GM04503 (cell line): ENCODE measurements at places on chromosomes 16 and 17.

GRCh38 chr16:11309895-11310633 is 28.9 kb upstream of the PRM1 start:
- DNase-seq: no peak

GRCh38 chr17:77371888-77372443 is 231.2 kb downstream of the SEC14L1 start:
- no peak for DNase-seq

DNA sequence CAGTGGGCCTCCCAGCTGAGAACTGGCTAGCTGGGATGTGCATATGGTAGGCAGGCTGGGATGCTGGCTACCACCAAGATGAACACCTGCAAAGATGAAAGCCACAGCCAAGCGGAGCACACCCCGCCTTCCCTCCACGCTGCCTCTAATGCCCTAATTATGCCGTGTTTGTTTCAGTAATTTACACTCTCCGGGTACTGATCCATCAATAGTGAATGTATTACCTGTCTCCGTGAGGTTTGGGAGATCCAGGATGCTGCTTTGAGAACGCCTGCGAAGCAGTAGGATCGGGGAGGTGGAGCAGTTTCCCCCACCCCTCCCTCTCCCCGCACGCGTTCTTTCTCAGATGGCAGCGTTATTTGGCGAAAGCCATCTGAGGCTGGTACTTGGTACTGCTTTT is 28.9 kb upstream of the GSE1 start:
- DNase-seq: no peak

DNA sequence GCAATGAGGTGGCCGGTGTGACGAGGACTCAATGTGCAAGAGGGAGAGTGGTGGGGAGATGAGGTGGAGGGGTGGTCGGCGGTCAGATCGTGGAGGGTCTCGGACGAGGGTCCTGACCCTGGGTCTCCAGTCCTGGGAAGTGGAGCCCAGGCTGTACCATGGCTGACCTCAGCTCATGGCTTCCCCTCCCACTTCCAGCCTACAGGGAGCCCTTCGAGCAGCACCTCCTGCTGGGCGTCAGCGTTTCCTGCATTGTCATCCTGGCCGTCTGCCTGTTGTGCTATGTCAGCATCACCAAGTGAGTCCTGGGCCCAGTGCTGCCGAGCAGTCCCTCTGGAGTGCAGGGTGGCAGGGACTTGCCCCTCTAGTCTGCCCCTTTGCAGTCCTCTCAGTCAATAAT is 41.8 kb downstream of the IL4R start:
- no peak for DNase-seq

GRCh38 chr17:28478712-28479615 is 5.5 kb downstream of the SLC13A2 start:
- no peak for DNase-seq

DNA sequence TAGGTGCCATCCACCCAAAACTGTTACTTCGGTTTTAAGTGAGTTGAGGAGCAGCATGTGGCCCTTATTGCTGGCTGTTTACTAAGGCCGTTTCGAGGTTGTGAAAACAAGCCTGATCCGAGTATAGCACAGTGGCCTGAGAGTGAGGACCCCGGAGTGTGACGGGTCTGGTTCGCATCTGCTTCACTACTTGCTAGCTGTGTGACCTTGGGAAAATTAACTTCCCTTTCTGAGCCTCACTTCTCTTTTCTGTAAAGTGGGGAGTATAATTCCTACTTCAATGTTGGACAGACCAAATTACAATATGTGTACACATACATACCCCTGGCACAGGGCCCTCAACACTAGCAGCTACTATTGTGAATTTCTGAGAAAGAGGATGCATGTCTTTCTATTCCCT is 11.7 kb upstream of the HEATR6 start:
- no peak for DNase-seq

GRCh38 chr17:74981979-74982662 is 5.3 kb upstream of the CDR2L start:
- DNase-seq: no peak

GRCh38 chr17:52759864-52760263 is 601.4 kb upstream of the CA10 start:
- DNase-seq: no peak

DNA sequence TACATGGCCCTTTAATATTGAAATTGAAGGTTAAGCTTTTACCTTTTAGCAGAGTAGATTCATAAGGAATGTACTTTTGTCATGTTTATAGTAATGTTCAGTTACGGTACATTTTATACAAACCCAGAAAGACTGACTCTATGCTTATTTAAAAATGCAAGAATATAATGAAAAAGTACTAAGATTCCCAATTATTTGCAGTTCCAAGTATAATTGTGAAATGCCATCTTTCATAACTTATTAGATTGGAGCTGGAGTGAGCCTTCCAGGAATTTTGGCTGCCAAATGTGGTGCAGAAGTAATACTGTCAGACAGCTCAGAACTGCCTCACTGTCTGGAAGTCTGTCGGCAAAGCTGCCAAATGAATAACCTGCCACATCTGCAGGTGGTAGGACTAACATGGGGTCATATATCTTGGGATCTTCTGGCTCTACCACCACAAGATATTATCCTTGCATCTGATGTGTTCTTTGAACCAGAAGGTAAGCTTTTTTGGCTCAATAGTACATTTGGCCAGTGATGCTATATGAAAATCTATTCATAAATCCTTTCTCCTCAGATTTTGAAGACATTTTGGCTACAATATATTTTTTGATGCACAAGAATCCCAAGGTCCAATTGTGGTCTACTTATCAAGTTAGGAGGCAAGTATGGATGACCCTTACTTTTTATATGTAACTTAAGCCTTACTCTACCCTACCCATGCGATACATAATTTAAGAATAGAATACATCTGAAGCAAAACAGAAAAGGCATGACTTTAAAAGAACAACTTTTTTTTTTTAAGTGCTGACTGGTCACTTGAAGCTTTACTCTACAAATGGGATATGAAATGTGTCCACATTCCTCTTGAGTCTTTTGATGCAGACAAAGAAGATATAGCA is 4.2 kb downstream of the SRSF2 start:
- DNase-seq: no peak
